ENCODE measurements at places on chromosomes 6 and 20.

DNA sequence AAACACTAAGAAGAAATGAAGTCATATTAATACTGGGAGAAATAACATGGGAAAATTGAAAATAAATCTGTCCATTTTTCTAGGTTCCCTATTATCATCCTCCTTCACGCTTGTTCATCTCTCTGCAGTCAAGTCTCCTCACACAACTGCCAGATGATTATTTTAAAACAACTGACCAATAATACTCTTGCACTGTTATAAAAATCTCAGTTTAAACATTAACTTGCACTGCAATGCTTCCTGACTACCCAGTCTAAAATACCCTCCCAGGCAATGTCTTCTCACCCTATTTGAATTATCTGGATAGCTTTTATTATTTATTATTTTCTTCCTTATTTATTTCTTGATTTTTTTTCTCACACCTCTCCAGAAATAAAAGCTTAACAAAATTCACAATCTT, 5.7 kb downstream of the EYS start:
- no peak for DNase-seq

DNA sequence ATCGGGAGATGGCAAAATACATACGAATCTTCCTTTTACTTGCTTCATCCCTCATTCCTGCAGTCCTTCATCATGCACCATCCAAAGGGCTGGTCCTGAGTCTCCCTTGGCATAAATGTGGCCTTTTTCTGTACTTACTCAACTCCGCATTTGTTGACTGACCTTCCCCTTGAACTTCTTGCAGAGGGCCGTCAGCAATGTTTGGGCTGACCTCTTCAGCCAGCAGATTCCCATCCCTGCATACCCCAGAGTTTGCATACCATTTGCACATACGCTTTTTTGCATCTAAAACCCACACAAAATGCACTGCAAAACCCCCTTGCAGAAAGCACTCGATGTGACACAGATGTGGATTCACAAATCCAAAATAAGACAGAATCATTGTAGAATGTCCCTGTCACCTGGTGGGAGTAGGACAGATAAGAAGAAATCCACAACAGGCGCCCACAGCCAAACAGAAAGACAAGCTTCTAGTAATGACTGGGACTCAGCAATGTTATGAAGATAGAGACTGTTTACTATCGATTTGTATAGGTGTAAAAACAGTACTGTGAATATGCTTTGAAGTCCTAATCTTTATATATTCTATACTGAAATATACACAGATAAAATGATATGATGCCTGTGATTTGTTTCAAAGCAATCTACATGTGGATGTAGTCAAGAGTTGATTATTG, 45.8 kb downstream of the TBC1D7 start:
- DNase-seq: no peak

DNA sequence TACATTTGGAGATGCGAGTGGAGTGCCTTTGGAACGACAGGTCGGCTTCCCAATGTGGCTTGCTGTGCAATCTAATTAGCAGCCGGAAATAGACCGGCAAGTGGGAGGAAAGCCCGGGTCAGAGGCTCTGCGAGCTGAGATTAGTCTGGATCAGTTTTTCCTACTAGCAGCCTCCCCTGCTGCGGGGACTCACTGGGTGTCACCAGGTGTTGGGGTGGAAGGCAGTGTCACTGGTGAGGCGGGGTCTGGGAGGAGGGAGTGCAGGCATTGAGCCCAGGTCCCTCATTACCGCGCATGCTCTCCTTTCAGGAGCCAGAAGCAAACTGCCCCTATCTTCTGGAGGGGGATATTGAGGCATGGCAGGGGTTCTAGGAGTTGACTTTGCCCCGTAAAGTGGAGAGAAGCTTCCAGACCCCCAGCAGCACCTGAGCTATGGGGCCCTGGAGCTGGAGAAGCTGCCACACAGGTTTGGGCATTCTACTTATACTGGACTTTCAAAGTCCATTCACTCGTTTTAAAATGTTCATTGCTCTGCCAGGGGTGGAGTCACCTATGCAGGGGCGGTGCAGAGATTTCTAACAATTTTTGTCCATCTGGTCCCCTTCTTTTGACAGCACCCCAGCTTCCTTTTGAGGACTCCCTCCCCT, 11.0 kb downstream of the SULF2 start:
- DNase-seq: no peak

GRCh38 chr6:119284861-119285521, 64.6 kb downstream of the MAN1A1 start:
- no peak for DNase-seq

DNA sequence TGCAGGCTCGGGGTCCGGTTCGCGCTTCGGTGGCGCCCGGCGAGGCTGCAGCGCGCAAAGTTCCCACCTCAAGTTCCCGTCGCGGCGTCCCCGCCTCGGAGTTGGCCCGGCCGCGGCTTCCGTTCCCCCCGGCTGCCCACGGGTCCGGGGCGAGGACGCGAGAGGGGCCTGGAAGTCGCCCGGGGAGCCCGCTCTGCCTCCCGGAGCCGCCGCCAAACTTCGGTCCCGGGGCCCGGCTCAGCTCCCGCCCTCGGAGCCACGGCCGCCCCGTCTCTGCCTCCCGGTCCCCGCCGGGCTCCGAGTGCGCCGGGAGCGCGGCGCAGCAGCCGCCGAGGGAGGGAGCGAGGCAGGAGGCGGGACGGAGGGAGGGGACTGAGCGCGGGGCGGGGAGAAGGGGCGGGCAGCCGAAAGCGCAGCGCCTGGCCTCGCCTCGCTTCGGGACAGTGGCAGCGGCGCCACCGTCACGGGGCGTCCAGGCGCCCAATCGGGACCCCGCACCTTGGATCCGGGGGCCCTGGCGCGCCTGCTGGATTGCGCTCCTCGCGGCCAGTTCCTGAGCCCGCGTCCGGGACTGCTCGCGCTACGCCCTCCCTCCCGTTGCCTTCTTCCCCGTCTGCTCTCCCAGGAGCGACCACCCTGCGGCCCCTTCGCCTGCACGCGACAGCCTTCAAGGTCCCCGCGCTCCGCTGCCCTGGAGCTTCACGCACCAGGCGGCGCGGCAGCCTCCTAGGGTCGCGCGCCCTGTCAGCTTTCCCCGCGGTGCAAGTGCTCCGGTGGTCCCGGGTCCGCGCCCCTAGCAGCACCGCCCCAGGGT, at the start of gene KCNG1:
Gene KCNG1, minus strand, starts transcription at position 305 of the 814 bp plus-strand sequence. CDS start 12,769 bp downstream, outside the sequence.
- no peak for DNase-seq

GRCh38 chr20:60872224-60872623, 379.8 kb upstream of the CDH4 start:
- DNase-seq: no peak

- no peak for DNase-seq
Measured at GRCh38 chr6:165219629-165220028, 89.8 kb downstream of the C6orf118 start.

DNA sequence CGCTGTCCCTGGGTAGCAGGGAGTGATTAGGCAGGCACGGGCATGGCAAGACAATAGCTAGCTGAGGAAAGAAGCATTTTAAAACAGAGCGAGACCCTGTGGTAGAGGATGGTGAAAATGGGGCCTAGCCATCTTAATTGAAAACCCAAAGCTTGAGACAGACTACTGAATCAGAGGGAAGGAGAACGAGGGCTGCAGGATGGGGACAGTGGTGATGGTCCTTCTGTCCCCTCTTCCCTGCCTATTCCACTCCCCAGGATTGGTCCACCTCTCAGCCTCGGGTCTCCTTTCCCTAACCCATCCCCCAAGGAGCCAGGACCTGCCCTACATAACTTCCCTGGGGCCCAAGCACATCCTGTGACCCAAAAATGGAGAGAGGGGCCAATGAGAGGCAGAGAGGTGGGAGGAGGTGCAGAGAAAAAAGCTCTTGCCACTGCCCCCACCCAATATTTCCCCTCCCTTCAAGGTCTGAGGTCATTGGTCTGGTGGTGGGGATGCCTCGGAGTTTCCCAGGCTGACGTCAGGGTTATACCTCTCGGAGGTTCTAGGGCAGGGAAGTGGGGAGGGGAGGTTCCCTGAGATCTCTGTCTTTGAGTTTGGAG, 884 bp upstream of the CUTA start:
- no peak for DNase-seq

DNA sequence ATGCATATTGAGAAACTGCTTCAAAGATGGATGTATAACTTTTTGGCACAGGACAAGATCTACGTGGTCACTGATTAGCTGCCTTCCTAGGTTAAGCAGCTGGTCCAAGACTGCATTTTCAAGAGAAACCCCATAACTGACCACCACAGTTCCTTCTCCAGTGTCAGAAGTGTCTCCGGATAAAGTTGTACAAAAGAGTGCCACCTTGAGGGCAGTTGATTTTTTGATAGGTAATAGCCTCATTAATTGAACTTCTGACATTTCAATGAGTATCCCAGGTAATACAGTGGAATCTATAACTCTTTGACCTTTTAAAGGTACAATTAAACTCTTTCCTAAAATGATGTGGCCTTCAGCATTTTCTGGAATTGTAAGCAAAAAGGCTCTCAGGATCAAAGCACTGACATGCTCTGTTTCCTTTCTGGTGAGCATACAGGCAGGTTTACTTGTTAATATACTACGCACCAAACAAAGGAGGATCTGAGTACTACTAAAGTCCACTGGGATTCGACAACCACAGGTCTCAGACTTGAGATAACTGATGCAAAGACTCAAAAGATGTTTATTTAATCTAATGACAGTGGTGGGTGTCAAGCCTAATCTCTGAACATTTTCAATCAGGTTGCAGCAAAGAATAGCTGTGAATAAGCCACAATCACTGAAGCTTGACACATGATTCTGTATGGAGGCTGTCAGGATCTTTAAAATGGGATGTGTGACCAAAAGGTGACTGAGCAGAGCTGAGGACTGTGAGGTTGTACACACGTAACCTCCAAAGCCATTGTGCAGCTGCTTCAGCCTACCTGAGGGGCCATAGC, 21.2 kb downstream of the MKKS start:
- no peak for DNase-seq

- no peak for DNase-seq
Measured at GRCh38 chr20:44154521-44155001, 32.4 kb downstream of the JPH2 start.

GRCh38 chr6:140245296-140246040, 871.0 kb upstream of the CITED2 start:
- no peak for DNase-seq

DNA sequence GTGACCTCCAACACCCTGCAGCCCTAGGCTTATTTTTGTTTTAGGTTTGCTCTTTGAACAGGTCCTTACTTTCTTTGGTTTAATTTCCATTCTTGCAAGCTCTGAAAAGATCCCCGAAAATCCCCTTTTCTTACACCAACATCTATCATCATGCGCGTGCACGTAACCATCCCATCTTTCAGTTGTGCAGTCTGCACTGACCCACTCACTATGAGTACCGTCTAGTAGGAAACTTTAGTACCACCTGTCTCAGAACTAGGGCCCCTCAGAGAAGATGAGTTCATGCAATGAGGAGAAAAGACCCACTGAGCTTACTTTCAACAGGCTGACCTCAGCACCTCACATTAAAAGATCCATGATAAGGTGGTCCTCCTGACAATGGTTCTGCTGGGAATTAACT, 120.6 kb upstream of the AGPAT4 start:
- no peak for DNase-seq

DNA sequence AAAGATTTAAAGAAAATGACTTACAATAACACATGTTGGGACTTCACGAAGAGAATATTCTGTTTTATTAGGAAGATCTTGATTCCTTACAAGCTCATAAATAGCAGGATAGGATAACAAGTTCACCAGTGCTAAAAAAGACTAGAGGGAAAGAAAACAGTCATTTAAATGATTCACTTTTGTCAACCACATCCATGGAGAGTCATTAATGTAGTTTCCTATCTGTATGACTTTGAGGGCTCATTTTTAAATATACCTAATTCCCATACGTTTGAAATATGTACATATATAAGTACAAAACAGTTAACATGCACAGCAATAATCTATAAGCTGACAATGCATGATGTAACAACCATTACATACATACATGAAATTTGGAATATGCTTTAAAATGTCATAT, 111.1 kb downstream of the TBC1D32 start:
- DNase-seq: no peak

DNA sequence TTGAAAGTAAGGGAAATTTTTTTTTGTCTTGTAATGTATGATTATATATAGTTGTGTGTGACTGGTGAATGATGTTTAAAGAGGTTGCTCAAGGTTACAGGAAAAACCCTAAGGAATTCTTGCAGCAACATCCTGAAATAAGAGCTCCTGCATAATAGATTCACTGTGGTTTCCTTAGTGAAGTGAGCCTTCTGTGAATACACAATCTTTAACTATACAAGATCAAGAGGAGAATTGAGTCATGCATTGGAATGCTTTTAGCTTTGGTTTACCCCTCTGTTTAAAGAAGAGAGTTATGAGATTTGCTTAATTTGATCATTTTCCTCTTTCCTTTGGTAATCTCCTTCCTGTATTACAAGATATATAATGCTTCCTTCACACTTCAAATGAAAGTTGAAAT, 141.6 kb upstream of the EYA4 start:
- DNase-seq: no peak

DNA sequence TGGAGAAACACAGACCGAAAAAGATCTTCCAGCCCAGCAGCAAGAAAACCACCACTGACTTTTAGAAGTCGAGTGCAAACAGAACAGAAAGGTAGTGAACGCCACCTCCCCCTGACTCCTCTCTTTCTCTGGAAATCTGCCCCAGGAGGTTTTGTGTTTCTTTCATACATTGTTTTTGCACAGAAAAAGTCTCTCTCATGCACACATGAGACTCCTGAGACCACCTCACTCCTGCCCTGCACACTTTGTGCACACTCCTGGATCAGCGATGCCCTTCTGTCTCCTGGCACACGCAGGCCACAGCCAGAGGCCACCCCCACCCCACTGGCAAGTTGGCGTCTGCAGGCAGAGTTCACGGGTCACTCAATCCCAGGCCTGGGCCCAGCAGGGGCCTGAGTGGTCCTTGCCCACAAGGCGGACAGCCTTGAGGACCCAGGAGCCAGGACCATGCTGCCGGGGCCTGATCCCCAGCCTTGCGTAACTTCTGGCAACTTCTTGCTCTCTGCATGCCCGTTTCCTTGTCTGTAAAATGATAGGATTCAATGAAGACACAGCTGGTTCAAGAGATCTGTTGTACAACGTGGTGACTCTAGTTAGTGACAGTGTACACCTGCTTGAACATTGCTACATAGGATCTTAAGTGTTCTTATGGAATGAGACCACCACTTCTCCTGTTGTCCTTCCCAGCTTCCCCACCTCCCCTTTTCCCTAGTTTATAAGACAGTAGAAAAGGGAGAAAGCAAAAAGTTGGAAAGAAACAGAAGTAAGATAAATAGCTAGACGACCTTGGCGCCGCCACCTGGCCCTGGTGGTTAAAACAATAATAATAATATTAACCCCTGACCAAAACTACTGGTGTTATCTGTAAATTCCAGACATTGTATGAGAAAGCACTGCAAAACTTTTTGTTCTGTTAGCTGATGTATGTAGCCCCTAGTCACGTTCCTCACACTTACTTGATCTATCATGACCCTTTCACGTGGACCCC, 30.2 kb upstream of the CST7 start:
- DNase-seq: no peak

DNA sequence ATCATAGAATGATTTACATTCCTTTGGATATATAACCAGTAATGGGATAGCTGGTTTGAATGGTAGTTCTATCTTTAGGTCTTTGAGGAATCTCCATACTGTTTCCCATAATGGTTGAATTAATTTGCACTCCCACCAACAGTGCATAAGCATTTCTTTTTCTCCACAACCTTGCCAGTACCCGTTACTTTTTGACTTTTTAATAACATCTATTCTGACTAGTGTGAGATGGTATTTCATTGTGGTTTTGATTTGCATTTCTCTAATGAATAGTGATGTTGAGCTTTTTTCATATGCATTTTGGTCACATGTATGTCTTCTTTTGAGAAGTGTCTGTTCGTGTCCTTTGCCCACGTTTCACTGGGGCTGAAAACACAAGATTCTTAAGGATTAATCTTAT, 107.3 kb downstream of the TINAG start:
- DNase-seq: no peak

- no peak for DNase-seq
Measured at GRCh38 chr6:32852018-32852843, 1.3 kb downstream of the TAP1 start.

Data from SIG-M5 (cell line).